ENCODE measurements at places on chromosomes 2 and 18.

GRCh38 chr2:12555012-12555645 lies 161.6 kb upstream of the TRIB2 start:
- no peak for DNase-seq

DNA sequence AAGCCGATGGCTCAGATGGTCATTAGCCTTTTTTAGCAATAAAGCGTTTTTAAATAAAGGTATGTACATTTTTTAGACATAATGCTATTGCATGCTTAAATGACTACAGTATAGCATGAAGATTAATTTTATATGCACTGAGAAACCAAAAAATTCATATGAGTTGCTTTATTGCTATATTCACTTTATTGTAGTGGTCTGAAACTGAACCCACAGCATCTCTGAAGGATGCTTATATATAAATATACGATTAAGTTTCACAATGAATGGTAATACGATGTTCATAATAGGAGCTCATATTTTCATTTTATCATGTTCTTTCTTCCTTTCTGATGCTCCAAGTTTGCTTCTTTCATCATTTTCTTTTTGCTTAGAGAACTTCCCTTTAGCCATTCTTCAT lies 132.8 kb downstream of the DNAH6 start:
- no peak for DNase-seq

DNA sequence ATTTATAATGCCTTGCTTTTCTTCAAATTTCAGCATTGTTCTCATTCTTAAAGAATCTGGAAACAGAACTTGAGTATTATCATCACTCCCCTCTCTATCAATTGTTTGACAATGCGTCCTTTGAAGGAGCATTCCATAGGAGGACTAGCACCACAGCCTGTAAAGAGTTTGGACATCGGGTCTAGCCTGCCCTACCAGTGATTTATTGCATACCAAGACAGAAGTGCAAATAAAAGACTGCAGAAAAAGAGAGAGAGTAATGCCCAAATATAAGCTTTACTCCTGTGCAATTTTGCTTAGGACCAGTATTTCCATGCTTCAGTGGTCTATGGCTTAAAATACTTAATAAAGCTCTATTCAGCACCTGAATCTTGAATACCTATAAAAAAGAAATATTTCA lies 55.4 kb upstream of the MAP2 start:
- no peak for DNase-seq

DNA sequence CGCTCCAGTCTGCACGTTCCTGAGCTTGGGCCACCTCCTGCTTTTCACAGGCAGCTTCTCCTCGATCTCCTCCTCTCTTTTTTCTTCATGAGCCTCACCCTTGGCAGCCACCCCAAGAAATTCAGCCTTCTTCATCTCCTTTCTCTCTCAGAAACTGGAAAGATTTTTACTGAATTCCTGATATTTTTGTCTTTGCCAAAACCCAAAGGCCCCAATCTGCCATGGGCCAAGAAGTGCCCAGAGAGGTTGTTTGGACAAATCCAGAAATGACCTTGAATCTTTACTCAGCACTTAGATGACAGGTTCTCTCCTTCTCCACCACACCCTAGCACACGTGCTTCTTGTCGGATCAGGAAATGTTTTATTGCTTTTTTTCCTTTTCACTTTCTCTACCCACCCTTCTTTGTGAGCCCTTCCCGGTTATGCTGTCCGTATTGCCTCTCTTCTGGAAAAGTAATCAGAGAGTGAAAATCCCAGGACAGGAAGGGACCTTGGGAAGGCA lies 134.5 kb upstream of the TNP1 start:
- DNase-seq: no peak

DNA sequence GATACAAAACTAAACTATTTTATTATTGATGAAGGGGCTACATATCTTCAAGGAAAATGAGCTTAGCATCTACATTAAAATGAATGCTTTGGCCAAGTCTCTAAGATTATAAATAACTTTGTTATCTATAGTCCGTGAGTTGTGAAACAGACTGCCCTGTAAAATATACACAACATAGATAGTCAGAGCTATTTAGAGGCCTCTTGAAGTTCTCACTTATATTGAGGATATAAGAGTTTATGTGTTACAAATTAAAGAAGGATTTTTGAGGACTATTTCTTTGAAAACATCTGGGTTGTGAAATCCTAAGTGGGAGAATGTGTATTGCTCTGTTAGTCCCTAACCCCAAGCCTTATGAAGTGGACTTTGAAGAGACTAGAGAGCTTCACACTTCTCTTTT lies 292.0 kb upstream of the CDH2 start:
- no peak for DNase-seq

GRCh38 chr18:26367425-26367824 lies 141.2 kb downstream of the TAF4B start:
- no peak for DNase-seq

DNA sequence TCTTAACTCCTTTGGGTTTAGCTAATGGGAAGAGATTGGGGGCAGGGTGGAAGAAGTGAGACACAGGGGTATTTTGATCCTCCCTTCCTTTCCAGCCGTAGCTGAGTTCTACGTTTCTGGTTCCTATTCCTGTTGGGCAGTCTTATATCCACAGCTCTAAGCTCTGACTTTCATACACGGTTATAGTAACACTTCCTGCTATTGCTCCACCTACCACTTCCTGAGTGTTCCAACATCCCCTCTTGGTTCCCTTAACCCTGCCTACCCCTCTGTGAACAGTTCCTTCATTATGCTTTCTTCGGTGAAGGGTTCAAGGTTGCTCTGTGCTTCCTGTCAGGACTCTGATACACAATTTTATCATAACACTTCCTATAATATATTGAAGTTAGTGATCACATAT lies 205.1 kb downstream of the DNAH7 start:
- DNase-seq: no peak

DNA sequence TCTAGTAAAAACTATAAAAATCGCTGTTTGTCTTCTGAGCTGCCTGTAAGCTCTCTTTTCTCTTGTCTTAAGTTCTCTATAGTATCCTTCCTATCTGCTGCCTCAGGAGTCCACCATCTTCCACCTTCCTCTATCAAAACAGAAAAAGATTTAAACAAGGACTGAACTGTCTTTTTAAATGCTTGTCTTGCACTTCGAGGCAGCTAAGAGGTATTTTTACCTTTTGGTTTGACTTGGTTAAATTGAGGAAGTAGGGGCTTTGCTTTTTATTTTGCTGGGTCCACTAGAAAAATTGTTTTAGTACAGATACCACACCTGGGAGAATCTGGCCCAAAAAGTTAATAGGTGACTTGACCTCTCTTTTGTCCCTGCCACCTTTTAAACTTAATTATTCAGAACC lies 12.2 kb downstream of the SESTD1 start:
- no peak for DNase-seq

Measured in CD4-positive, alpha-beta T cell treated with Interleukin-21 for 1 hour (primary cell).